ENCODE measurements at places on chromosomes 1 and 21.
A peak's percentile ranks its signal among the peaks of the same experiment; 100 is the strongest.

- H3K4me1 ChIP-seq = no peaks in the 10 kb centered on the region
- DNase-seq = no peak
- no peaks in the 10 kb centered on the region for H3K27me3 ChIP-seq
- no peak overlapping the region for H3K27ac ChIP-seq
- H3K36me3 ChIP-seq = no peaks in the 10 kb centered on the region
- no peak overlapping the region for H3K4me3 ChIP-seq
Measured at GRCh38 chr1:172999349-172999748, 51.4 kb downstream of the TNFSF18 start.

GRCh38 chr1:8552820-8553397 is 235.0 kb downstream of the SLC45A1 start:
- no peaks in the 10 kb centered on the region for H3K27me3 ChIP-seq
- H3K4me1 ChIP-seq = no peaks in the 10 kb centered on the region
- no peak for DNase-seq
- no peaks in the 10 kb centered on the region for H3K36me3 ChIP-seq

- peaks cover 8% of the 10 kb centered on the region for H3K4me1 ChIP-seq
- no peaks in the 10 kb centered on the region for H3K36me3 ChIP-seq
- peak; percentile 52 for DNase-seq
- H3K27ac ChIP-seq = no peak overlapping the region
Measured at GRCh38 chr1:50333595-50333974, 89.7 kb downstream of the DMRTA2 start.

GRCh38 chr1:207414606-207415108 is 39.5 kb upstream of the CR2 start:
- H3K27ac ChIP-seq = peak overlapping the region; percentile 93
- peaks cover 80% of the 10 kb centered on the region for H3K4me1 ChIP-seq
- H3K4me3 ChIP-seq = no peak overlapping the region
- H3K36me3 ChIP-seq = no peaks in the 10 kb centered on the region
- peak; percentile 84 for DNase-seq
- H3K27me3 ChIP-seq = no peaks in the 10 kb centered on the region

GRCh38 chr1:234316937-234317336 is 56.3 kb upstream of the COA6 start:
- H3K36me3 ChIP-seq = no peaks in the 10 kb centered on the region
- DNase-seq = no peak
- peaks cover 9% of the 10 kb centered on the region for H3K27me3 ChIP-seq
- H3K4me3 ChIP-seq = no peak overlapping the region
- no peak overlapping the region for H3K27ac ChIP-seq

DNA sequence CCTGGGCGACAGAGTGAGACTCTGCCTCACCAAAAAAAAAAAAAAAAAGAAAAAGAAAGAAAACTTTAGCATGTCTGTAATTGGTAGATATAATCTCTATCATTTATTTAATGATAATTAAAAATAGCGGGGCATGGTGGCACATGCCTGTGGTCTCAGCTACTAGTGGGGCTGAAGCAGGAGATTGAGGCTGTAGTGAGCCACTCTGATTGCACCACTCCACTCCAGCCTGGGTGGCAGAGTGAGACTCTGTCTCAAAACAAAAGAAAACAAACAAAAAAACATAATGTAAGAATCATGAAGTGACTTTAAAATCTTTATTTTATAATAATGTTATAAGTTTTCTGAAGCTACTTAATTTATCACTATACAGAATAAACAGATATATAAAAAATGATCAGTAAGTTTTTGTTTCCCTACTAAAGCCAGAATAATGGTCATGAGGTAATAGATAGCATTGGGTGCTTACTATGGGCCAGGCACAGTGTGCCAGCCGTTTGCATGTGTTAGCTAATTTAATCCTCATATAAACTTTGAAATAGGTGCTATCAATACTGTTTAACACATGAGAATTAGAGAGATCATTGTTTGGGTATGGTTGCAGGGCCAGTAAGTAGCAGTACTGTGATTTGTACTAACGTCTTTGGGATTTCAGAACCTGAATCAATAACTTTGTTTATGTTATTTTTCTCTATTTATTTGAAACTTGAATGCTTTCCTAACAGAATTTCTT is 23.8 kb downstream of the CLIC4 start:
- no peak overlapping the region for H3K4me3 ChIP-seq
- no peak for DNase-seq
- no peaks in the 10 kb centered on the region for H3K27me3 ChIP-seq
- peaks cover 17% of the 10 kb centered on the region for H3K4me1 ChIP-seq
- H3K27ac ChIP-seq = peak overlapping the region; percentile 61

GRCh38 chr1:245906207-245906606 is 600.9 kb downstream of the SMYD3 start:
- no peak overlapping the region for H3K4me3 ChIP-seq
- H3K27me3 ChIP-seq = no peaks in the 10 kb centered on the region
- no peak overlapping the region for H3K27ac ChIP-seq
- no peaks in the 10 kb centered on the region for H3K36me3 ChIP-seq

- DNase-seq = no peak
- H3K27me3 ChIP-seq = no peaks in the 10 kb centered on the region
- H3K4me1 ChIP-seq = peaks cover 8% of the 10 kb centered on the region
- H3K27ac ChIP-seq = no peak overlapping the region
- H3K4me3 ChIP-seq = no peak overlapping the region
Measured at GRCh38 chr21:42291003-42291750, 24.0 kb downstream of the TFF3 start.

DNA sequence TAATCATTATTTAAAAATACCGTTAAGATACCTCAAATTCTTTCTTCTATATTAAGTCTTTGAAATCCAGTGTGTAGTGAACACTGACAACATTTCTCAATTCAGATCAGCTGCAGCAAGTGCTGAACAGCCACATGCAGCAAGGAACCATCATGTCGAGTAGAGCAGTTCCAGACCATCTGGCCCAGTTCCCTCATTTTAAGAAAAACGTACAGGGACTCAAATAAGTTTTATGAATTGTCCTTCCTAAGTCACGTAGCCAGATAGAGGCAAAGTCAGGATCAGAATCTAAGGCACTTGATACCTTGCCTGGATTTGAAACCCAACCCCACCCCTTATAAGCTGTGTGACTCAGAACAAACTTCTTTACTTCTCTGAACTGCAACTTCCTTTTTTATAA is 132.4 kb downstream of the PROX1 start:
- no peaks in the 10 kb centered on the region for H3K27me3 ChIP-seq
- no peak overlapping the region for H3K27ac ChIP-seq
- no peak for DNase-seq
- H3K4me1 ChIP-seq = no peaks in the 10 kb centered on the region
- no peak overlapping the region for H3K4me3 ChIP-seq

DNA sequence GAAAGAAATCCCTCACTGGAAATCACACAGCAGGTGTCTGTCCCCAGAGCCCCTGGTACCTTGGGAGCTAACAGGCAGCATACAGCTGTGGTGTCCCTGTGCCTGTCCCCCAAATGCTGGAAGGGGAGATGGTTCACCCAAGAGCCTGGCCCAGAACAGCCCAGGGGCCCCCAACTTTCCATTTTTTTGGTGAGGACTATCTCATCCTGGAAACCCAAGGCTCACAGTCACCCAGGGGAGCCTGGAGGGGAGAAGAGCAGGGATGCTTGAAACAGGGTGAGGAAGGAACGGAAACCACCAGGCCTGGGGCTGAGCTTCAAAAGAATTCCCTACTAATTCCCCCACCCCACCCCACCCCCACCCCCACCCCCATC is 3.6 kb downstream of the SDC3 start:
- H3K27me3 ChIP-seq = peaks cover 51% of the 10 kb centered on the region
- no peak for DNase-seq
- peaks cover 23% of the 10 kb centered on the region for H3K4me1 ChIP-seq
- no peaks in the 10 kb centered on the region for H3K36me3 ChIP-seq
- H3K27ac ChIP-seq = no peak overlapping the region

- H3K36me3 ChIP-seq = no peaks in the 10 kb centered on the region
- H3K27me3 ChIP-seq = no peaks in the 10 kb centered on the region
- DNase-seq = no peak
- no peak overlapping the region for H3K4me3 ChIP-seq
- no peaks in the 10 kb centered on the region for H3K4me1 ChIP-seq
Measured at GRCh38 chr1:10762153-10762523, 34.3 kb downstream of the CASZ1 start.

GRCh38 chr1:24416666-24417391 is 1.2 kb downstream of the NIPAL3 start:
- peak overlapping the region; percentile 79 for H3K4me3 ChIP-seq
- H3K27me3 ChIP-seq = no peaks in the 10 kb centered on the region
- peak; percentile 77 for DNase-seq
- H3K36me3 ChIP-seq = peaks cover 32% of the 10 kb centered on the region

DNA sequence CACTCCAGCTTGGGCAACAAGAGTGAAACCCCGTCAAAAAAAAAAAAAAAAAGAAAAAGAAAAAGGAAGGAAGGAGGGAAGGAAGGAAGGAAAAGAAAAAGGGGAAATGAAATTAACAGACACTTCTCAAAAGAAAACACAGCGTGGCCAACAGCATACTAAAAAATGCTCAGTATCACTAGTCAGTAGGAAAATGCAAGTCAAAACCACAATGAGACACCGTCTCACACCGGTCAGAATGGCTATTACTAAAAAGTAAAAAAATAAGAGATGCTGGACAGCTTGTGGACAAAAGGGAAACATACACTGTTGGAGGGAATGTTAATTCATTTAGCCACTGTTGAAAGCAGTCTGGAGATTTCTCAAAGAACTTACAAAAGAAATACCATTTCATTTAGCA is 369.5 kb upstream of the BRINP3 start:
- no peak overlapping the region for H3K27ac ChIP-seq
- H3K4me1 ChIP-seq = no peaks in the 10 kb centered on the region
- DNase-seq = no peak
- no peaks in the 10 kb centered on the region for H3K36me3 ChIP-seq
- no peak overlapping the region for H3K4me3 ChIP-seq
- H3K27me3 ChIP-seq = no peaks in the 10 kb centered on the region

GRCh38 chr1:33060579-33061083 is 20.3 kb upstream of the AZIN2 start:
- peaks cover 9% of the 10 kb centered on the region for H3K4me1 ChIP-seq
- no peak overlapping the region for H3K4me3 ChIP-seq
- no peaks in the 10 kb centered on the region for H3K27me3 ChIP-seq
- no peak for DNase-seq
- no peak overlapping the region for H3K27ac ChIP-seq

DNA sequence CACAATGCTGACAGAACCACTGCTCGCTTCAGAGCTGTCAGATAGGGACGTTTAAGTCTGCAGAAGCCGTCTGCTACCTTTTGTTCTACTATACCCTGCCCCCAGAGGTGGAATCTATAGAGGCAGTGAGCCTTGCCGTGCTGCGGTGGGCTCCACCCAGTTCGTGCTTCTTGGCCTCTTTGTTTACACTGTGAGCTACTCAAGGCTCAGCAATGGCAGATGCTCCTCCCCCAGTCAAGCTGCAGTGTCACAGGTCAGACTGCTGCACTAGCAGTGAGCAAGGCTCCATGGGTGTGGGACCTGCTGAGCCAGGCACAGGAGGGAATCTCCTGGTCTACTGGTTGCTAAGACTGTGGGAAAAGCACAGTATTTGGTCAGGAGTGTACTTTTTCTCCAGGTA is 47.1 kb downstream of the LEPR start:
- no peak overlapping the region for H3K27ac ChIP-seq
- H3K36me3 ChIP-seq = no peaks in the 10 kb centered on the region
- DNase-seq = no peak
- no peaks in the 10 kb centered on the region for H3K4me1 ChIP-seq
- H3K27me3 ChIP-seq = no peaks in the 10 kb centered on the region

GRCh38 chr1:85085417-85085816 is 37.1 kb upstream of the MCOLN3 start:
- peaks cover 10% of the 10 kb centered on the region for H3K27me3 ChIP-seq
- H3K36me3 ChIP-seq = no peaks in the 10 kb centered on the region
- no peaks in the 10 kb centered on the region for H3K4me1 ChIP-seq
- H3K27ac ChIP-seq = no peak overlapping the region
- no peak for DNase-seq
